ENCODE measurements at places on chromosomes 4 and X.

DNA sequence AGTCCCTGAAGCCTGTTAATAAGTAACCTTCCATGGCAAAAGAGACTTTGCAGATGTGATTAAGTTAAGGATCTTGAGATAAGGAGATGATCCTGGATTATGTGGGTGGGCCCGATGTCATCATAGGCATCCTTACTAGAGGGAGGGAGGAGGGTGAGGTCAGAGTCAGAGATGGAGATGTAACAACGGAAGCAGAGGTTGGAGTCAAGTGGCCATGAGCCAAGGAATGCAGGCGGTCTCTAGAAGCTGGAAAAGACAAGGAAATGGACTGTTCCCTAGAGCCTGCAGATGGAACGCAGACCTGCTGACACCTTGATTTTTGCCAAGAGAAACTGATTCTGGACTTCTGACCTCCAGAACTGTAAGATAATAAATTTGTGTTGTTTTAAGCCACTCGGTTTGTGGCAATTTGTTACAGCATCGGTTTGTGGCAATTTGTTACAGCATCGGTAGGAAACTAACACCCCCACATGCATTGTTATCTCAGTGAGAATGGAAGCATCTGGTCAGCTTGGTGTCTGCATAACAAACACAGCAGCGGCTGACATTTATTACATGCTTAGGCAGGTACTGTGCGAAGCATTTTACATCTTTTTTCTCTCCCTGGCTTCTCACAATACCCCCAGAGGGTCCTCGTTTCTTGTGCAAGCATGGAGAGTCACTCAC lies 55.6 kb downstream of the CLDN34 start:
- no peak for DNase-seq

DNA sequence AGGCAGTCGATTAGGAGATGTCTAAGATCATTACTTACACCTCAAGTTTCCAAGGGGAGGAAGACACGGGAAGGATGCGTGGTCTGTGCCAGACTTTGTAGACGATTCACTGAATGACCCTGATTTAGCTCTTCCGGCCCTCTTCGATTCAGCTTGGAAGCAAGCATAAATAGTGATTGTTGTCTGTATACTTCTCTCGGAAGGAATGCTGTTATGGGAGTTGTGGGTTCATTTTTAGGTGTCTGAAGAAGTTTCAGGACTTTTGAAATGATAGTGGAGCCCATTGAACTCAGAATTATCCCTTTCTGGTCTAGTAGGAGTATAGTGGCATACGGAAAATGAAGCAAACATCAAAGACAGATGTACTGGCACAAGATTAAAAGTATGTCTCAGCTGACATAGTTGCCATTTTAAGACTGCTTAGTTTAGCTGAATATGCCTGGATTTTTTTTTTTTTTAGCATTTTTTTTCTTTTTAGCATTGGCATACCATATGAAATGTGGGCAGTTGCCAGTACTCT lies 1.0 kb upstream of the ANKRD17 start:
- no peak for DNase-seq

- DNase-seq: no peak
Observed at GRCh38 chr4:182465114-182465513, 221.9 kb downstream of the TENM3 start.

- no peak for DNase-seq
Observed at GRCh38 chrX:111035256-111035655, 60.7 kb upstream of the PAK3 start.

DNA sequence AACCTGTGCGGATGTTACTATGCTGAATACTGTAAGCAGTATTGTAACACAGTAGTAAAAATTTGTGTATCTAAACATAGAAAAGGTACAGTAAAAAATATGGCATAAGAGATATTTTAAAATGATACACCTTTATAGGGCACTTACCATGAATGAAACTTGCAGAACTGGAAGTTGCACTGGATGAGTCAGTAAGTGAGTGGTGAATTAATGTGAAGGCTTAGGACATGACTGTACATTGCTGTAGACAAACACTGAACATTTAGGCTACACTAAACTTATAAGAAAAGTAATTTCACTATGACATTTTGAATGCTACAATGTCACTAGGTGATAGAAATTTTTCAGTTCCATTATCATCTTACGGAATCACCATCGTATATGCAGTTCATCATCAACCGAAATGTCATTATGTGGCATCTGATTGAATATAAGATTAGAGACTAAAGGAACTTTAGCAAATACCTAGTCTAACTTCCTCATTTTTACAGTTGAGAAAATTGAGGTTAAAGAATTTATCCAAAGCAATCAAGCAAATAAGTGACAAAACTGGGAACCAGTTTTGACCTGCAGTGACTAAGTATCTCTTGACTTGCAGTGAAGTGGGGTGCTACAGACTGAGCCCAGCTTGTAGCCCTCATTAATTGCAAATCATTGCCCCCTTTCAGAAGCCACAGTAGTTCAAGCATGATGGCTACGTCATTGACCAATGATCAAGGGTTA lies 55.3 kb downstream of the EGF start:
- DNase-seq: no peak

GRCh38 chr4:100391863-100392262 lies 126.0 kb downstream of the EMCN start:
- no peak for DNase-seq

GRCh38 chrX:68238568-68238967 lies 194.7 kb downstream of the OPHN1 start:
- no peak for DNase-seq

DNA sequence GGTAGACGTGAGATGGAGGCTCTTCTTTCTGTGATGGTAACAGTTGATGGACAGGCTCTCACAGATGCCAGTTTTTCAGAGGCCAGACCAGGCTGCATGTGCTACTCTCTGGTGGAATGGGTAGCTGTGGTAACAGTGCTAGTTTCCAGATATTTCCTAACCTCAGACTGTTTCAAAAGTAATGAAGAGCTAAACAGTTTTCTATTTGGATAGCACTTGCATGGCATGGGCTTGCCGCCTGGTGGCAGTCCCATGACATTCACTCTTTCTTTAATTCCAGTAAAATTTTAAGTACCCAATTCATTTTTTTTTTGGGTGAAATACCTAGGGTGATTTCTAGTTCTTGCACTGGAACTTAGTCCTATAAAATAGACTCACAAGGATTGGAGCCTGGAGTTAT lies 220.2 kb upstream of the MAD2L1 start:
- no peak for DNase-seq

GRCh38 chrX:21438792-21439191 lies 64.6 kb downstream of the CNKSR2 start:
- DNase-seq: no peak

DNA sequence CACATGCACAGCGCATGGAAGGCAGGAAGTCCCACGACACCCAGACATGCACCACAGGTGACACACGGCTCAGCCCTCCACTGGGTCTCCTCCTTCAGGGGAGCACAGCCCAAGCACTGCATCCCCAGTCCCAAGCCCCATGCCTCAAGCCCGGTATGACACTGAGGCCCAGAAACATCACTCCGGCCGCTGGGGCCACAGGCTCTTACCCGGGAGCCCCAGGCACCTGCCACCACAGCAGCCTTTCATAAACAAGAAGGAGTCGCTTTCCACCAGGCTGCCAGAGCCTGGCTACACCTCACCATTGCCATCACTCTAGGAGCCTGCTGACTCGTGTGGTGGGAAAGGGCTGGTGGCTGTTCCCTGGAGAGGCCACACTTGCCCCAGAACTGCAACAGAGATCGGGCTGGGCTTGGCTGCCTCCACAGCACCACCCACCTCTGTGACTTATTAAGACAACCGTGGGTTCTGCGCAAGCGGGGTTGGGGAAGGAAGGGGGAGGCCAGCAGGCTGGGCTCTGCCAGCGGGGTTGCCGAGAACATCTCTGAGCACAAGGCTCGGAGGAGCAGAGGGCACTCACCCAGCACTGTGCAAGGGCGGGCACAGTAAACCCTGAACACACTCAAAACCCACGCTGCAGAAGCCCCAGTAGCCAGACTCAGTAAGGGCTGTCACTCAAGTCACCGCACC lies 4.5 kb downstream of the HAUS7 start:
- no peak for DNase-seq

DNA sequence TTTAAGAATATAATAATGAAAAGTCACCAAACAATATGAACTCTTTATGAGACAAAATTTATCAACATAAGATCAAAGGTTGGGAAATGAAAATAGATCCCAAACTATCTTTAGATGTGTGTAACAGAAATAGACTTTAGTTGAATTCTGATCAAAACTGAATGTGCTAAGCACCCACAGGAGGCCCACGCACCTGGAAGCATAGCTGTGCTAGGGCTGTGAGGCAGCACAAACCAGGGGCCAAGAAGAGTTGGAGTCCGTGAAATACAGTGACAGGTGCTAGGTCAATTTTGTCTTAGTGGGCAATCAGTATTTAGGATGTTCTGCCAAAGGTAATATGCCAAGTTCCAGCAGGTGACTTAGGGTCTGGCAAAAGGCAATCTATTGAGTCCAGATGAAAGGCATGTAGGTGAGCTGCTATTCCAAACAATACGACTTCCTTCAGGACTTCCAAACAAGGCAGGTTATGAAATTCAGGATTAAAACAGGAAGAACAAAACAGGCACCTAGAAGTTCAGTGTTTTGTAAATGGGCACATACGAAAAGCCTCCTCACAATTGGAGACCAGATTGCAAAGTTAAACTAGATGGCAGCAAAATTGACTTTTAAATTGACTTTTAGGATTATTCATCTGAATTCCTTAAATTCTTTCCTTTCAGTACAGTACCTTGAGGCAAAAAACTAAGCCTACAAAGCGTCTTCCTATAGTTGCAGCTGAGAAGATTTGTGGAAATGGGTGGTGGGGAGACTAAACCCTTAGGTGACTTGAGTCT lies 4.7 kb upstream of the PCDH18 start:
- no peak for DNase-seq

DNA sequence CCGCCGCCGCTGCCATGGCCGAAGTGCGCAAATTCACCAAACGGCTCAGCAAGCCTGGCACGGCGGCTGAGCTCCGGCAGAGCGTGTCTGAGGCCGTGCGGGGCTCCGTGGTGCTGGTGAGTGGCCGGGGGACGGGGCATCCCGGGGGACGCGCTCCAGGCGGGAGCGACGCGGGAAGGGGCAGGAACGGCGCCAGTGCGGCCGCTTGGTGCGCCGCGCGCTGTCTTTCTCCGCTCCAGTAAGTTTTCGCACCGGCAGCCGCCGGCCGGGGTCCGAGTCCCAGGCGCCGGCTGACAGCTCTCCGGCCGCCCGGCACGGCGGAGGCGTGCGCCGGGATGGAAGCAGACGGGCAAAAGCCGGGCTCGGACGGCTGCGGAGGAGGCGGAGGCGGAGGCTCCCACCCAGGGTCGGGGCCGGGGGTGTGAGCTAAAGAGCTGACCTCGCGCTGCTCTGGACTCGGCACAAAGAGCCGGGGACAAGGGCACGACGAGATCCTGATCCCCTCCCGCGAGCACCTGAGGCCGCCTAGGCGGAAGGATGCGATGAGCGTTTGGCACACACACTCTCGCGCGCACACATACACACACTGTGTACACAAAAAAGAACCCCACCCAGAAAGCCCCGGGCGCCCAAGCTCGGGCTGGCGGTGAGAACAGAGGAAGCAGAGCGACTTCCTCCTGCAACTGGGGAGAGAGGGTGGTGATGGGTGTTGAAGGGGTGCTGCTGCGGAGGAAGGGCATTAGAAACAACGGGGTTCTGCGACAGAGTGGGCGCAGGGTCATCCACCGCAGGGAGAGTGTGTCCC lies 545 bp downstream of the DOCK11 start:
- DNase-seq: no peak

GRCh38 chrX:24110069-24110468 lies 39.5 kb upstream of the ZFX start:
- DNase-seq: no peak

DNA sequence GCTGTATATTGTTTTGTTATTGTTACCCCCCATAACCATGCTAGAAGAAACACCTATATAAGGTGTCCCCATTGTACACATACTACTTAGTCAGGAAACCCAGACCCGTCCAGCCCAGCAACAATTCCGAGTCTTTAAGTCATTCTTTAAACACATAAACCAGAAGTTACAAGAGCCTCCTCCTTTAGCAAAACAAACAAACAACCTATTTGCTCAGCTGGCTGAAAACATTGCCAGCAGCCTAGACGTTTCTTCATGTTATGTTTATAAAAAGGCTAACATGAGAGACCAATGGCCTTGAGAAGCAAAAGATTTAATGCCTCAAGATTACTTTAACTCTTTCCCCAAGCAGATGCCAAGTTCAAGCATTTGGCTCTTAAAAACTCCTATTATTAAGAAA lies 1.4 kb downstream of the ACOX3 start:
- DNase-seq: no peak

DNA sequence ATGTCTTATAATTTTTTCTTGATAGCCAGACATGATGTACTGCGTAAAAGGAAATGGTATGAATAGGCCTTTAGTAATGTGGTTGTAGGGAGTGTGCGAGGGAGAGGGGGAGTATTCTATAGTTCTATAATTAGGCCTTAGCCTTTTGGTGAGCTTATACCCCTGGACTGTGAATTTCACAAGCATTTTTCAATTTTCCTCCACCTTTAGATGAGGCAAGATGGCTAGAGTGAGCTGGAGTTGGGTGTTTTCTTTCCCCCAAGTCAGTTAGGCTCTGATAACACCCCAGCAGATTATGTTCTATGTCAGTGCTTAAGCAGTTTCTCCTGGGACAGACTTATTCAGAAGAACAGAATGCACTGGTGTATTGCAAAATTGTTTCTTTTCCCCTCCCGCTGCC lies 210.2 kb upstream of the NPY2R start:
- no peak for DNase-seq

DNA sequence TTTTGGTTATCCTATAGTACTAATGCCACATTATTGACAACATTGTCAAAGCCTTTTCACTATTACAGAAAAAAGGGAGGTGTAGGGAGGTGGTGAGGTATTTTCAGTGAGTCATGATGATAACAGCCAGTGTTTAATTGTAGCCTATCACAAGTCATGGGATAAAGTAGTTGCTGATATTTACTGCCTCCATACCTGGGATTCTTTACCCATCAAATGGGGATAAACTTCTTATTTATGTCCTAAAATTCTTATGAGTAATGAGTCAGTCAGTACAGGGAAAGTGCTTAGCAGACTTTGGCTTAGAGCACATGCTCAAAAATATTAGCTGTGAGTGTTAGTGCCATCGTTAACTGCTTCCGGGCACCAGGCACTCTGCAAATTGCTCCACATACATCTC lies 25.7 kb downstream of the ADGRG2 start:
- DNase-seq: no peak

- DNase-seq: no peak
Observed at GRCh38 chr4:98828801-98829200, 100.1 kb downstream of the EIF4E start.

DNA sequence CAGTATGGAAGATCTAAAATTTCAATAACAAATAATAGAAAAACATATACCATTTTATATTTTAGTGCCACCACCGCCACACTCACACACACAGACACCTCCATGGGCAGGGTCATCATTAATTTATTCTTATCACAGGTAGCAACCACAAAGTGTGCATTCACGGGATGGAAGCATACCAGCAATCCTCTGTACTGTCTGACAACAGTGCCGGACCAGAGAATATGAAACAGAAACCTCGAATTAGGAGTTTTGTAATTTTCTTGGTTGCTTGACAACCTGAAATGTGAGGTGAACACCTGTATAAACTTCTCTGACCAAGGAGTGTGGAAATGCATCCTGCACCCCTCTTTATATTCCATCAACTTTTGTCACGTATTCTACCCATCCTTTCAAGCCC lies 213.9 kb upstream of the KCNIP4 start:
- DNase-seq: no peak
